ENCODE measurements at places on chromosomes 16 and 17.

DNA sequence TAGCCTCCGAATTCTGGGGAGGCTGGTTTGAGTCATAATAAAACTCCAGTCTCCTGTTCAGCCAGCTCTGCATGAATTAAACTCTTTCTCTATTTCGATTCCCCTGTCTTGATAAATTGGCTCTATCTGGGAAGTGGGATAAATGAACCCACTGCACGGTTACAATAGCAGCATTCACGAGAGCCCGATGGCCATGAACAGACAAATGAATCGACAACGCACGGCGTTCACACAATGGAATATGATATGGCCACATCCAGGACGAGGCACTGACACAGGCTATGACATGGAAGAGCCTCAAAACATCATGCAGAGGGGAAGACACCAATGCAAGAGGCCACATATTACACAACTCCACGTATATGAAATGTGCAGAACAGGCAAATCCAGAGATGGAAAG, 5.6 kb upstream of the CARD14 start:
- no peak for DNase-seq

- peak; percentile 62 for DNase-seq
These were observed 19.3 kb upstream of the ADGRG3 start for GRCh38 chr16:57648581-57649442.

DNA sequence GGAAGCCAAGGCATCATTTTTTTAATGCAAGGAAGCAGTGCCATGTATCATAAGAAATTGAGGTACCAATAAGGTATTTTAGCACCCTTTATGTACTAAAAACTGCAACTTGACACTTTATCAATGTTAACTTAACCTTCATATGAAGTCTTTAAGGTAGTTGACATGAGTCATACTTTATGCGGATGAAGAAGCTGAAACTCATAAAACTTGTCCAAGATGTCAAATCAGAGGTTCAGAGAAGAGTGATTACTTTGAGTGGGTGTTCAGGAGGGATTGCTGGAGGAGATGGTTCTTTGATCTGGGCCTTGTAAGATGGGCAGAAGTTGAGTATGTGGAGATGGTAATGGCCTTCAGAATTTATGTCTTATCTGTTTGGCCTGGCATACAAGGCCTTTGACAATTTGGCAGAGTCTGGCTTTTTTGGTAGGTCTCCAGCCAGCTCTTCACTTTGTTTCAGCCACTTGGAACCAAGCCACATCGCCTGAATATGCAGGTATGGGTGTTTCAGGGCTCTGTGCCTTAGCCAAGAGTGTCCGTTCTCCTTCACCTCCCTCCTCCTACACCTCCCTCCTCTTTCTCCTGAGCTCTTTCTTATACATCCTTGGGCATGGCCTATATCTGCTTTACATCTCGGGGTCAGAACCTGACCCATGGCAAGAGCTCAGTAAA, 23.7 kb downstream of the YPEL2 start:
- no peak for DNase-seq

DNA sequence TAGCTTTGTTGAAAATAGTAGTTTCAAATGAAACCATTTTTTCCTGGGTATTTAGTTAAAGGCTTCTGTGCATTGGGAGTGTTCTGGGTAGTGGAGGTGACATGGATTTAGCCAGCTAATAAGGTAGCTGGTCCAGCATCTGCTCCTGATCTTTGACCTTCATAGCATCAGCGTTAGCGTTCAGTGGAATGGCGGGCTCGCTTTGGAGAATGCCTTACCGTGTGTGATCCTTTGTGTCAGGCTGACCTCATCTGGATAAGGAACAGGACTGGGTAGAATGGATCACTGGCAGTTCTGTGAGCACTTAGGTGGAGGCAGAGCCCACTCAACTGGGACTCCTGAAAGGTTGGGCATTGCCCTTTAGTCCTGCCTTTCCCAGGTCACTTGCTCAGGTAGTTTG, 3.7 kb downstream of the SAP30BP start:
- DNase-seq, result no peak

DNA sequence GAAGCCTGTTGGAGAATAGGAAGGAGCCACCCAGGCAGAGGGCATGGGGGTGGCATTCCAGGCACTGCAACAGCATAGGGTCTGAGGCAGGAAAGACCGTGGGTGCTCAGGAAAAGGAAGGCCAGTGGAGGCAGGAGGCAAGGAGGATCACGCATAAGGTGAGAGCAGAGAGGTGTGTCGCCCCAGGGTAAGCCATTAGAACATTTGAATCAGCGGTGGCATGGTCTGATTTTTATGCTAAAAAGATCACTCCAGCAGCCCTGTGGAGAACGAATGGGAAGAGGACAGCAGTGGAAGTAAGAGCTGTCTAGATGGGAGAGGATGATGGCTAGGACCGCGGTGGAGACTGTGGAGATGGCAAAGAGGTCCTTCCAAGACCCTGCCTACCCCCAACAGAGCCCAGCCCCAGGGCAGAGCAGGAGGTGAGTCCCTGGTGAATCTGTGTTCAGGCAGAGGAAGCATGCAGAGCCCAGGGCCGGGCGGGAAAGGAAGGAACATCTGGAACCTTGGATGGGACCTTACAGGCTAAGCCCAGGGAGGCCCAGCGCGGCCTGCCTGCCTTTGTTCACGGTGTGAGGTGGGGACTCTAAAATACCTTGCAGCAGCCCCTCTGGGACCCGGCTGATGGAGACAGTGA, 7.8 kb downstream of the LPO start:
- no peak for DNase-seq

Data from HCEC 1CT (cell line).